ENCODE measurements at places on chromosomes 6 and 20. TPM values are rescaled to one million over a fixed set of nuclear protein-coding genes. Genes with fewer than 3 reads are reported as not detected.

GRCh38 chr6:158372574-158372973, 60.3 kb downstream of the TULP4 start:
- no peak for DNase-seq
- no peak overlapping the region for H3K4me3 ChIP-seq
- no peak overlapping the region for H3K27ac ChIP-seq
- no peaks in the 10 kb centered on the region for H3K36me3 ChIP-seq
- H3K27me3 ChIP-seq, result no peaks in the 10 kb centered on the region
- H3K4me1 ChIP-seq, result peaks cover 5% of the 10 kb centered on the region

- H3K4me3 ChIP-seq, result no peak overlapping the region
- no peak for DNase-seq
- H3K27ac ChIP-seq, result no peak overlapping the region
- H3K27me3 ChIP-seq, result no peaks in the 10 kb centered on the region
- no peaks in the 10 kb centered on the region for H3K4me1 ChIP-seq
These were observed 1193.4 kb upstream of the EYS start for GRCh38 chr6:66900133-66901083.

GRCh38 chr6:84428300-84428907, 201.0 kb upstream of the CEP162 start:
- DNase-seq, result peak; percentile 45
- H3K4me1 ChIP-seq, result no peaks in the 10 kb centered on the region
- H3K36me3 ChIP-seq, result no peaks in the 10 kb centered on the region
- H3K27me3 ChIP-seq, result peaks cover 7% of the 10 kb centered on the region

- no peak for DNase-seq
- H3K36me3 ChIP-seq, result no peaks in the 10 kb centered on the region
- H3K27me3 ChIP-seq, result no peaks in the 10 kb centered on the region
- H3K4me1 ChIP-seq, result peaks cover 6% of the 10 kb centered on the region
- H3K4me3 ChIP-seq, result no peak overlapping the region
- H3K27ac ChIP-seq, result no peak overlapping the region
These were observed 117.8 kb downstream of the IPCEF1 start for GRCh38 chr6:154238831-154239230.

- H3K27ac ChIP-seq, result no peak overlapping the region
- no peak for DNase-seq
- no peak overlapping the region for H3K4me3 ChIP-seq
- no peaks in the 10 kb centered on the region for H3K4me1 ChIP-seq
These were observed 105.8 kb downstream of the DLGAP4 start for GRCh38 chr20:36411861-36412454.

DNA sequence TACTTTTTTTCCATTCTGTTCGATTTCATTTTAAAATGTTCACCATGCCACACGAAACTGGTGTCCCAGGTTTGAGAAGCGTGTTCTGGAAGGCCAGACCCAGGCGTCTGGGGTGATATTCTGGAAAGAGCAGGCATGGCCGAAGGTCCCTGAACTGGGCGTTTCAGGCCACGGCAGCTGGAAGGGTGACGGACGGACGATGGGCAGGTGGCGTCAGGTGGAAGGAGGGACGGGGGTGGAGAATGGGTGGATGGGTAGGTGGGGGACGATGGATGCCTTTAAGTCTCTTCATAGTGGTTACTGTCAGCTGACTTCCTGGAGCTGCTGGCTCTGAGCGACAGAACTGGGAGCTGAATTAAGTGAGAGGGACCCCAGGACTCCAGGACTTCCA, 44.6 kb downstream of the CDH4 start:
- H3K4me1 ChIP-seq, result 0 out of 2 replicates have a peak, but pooled peaks cover 2% of the 10 kb centered on the region
- no peak for DNase-seq
- no peaks in the 10 kb centered on the region for H3K36me3 ChIP-seq
- no peak overlapping the region for H3K4me3 ChIP-seq
- H3K27me3 ChIP-seq, result no peaks in the 10 kb centered on the region

GRCh38 chr6:80921861-80922460, 815.5 kb downstream of the BCKDHB start:
- no peaks in the 10 kb centered on the region for H3K4me1 ChIP-seq
- H3K27ac ChIP-seq, result no peak overlapping the region
- no peaks in the 10 kb centered on the region for H3K36me3 ChIP-seq
- no peaks in the 10 kb centered on the region for H3K27me3 ChIP-seq

GRCh38 chr20:4063631-4064030, 48.3 kb upstream of the RNF24 start:
- DNase-seq, result peak; percentile 41
- H3K27me3 ChIP-seq, result no peaks in the 10 kb centered on the region
- peaks cover 31% of the 10 kb centered on the region for H3K4me1 ChIP-seq
- H3K36me3 ChIP-seq, result no peaks in the 10 kb centered on the region
- peak overlapping the region; percentile 84 for H3K27ac ChIP-seq

LPIN3 gene
- polyA plus RNA-seq, result 6.1 TPM

RPS21 gene
- 4,766 TPM for polyA plus RNA-seq

DNA sequence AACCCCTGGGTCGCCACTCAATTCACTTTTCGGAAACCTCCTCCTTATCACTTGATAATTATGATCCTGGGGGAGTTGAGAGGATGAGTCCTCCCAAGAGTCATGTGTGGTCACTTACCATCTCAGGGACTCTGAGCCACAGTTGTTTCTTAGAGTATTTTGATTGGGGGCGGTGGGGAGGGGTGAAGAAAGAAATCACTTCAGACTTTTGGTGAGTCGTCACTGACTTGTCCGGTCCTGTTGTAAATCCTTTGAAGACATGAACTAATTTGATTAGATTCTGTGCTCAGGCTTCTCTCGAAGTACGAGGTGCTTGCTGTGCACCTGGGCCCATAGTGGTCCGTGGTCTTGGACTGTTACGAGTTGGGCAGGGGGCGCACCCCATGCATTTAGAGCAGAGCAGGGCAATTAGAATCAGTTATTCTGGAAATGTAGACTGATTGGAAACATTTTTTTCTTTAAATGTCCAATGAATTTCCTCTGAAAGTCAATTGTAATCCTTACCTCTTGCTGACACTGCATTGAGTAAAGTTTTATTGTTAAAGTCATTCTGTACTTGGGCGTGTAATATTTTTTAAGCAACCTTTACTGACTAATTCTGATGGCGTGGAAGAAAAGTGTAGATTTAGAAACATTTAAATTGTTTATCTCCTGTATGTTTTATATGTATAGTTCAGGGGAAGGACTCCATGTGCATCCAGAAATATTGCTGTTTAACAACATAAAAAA, 173.4 kb downstream of the SLC16A10 start:
- no peaks in the 10 kb centered on the region for H3K36me3 ChIP-seq
- no peak overlapping the region for H3K27ac ChIP-seq
- peaks cover 11% of the 10 kb centered on the region for H3K4me1 ChIP-seq
- peak overlapping the region; percentile 3 for H3K4me3 ChIP-seq
- peak; percentile 53 for DNase-seq

DNA sequence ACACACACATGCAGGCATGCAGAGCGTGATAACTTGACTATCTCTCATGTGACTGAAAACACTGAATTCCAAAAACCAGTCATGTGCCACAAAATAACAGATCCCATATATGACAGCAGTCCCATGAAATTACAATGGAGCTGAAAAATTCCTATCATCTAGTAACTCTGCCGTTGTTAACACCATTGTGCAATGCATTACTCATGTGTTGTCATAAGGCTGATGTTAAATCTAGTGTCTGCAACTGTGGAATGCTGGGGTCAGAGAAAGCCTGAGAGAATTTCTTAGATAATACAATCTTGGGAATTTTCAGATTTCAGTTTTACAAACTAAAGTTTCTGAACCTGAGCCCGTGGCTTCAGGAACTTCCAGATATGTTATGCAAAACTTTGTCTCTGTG, 70.2 kb downstream of the LYRM4 start:
- H3K27ac ChIP-seq, result no peak overlapping the region
- no peaks in the 10 kb centered on the region for H3K36me3 ChIP-seq
- no peaks in the 10 kb centered on the region for H3K27me3 ChIP-seq
- DNase-seq, result peak; percentile 98

DNA sequence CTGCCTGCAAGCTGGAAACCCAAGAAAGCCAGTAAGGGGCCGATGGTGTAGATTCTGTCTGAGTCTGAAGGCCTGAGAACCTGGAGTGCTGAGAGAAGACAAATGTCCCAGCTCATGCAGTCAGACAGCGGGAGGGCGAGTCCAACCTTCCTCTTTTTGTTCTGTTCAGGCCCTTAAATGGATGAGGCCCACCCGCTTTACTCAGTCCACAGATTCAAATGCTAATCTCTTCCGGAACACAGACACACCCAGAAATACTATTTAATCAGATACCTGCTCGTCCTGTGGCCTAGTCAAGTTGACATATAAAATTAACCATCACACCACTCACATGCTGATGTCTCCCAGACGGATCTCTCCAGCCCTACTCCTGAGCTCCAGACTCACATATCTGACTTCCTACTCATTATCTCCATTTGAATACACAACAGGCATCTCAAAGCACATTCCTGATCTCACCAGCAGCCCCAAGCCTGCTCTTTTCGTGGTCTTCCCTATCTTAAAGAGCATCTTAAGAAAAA, 26.7 kb upstream of the SRC start:
- no peak overlapping the region for H3K27ac ChIP-seq
- H3K4me3 ChIP-seq, result no peak overlapping the region
- peaks cover 23% of the 10 kb centered on the region for H3K36me3 ChIP-seq
- peaks cover 17% of the 10 kb centered on the region for H3K4me1 ChIP-seq
- no peaks in the 10 kb centered on the region for H3K27me3 ChIP-seq

PNPLA1 gene
- not detected for polyA plus RNA-seq

HLA-DOA gene
- polyA plus RNA-seq, result not detected

GRCh38 chr6:129686941-129687627, 22.9 kb downstream of the ARHGAP18 start:
- peaks cover 24% of the 10 kb centered on the region for H3K4me1 ChIP-seq
- H3K36me3 ChIP-seq, result no peaks in the 10 kb centered on the region
- peak overlapping the region; percentile 22 for H3K27ac ChIP-seq
- peak; percentile 52 for DNase-seq
- H3K4me3 ChIP-seq, result no peak overlapping the region

- peaks cover under 1% of the 10 kb centered on the region for H3K27me3 ChIP-seq
- DNase-seq, result no peak
- H3K4me3 ChIP-seq, result no peak overlapping the region
These were observed 1.7 kb downstream of the APMAP start for GRCh38 chr20:24990810-24991252.

DEFB110 gene
- not detected for polyA plus RNA-seq

NINL gene
- polyA plus RNA-seq, result 10.4 TPM

DNA sequence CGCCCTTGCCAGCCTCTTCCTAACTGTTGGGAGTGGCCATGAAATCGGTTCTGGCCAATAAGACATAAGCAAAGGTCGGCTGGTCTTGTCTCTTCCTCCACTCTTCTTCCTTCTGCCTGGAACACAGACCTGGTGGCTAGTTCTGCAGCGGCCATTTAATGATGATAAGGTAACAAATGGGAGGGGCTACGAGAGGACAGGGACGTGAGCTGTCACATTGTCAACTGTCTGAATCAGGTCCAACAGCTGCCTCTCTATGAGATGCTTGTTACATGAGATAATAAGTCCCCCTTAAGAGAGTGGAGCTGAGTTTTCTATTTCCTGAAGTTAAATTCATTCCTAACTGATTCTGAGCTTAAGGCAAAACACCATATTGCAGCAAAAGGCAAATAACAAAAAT, 12.5 kb upstream of the TMEM242 start:
- H3K4me3 ChIP-seq, result no peak overlapping the region
- DNase-seq, result no peak
- H3K36me3 ChIP-seq, result no peaks in the 10 kb centered on the region
- no peaks in the 10 kb centered on the region for H3K4me1 ChIP-seq
- H3K27ac ChIP-seq, result no peak overlapping the region
- peaks cover 19% of the 10 kb centered on the region for H3K27me3 ChIP-seq

- DNase-seq, result peak; percentile 60
- no peak overlapping the region for H3K4me3 ChIP-seq
- peaks cover 6% of the 10 kb centered on the region for H3K4me1 ChIP-seq
- H3K27me3 ChIP-seq, result peaks cover 2% of the 10 kb centered on the region
These were observed 2.2 kb upstream of the SNPH start for GRCh38 chr20:1263853-1264252.

- no peak for DNase-seq
- H3K36me3 ChIP-seq, result 0 out of 2 replicates have a peak, but pooled peaks cover 1% of the 10 kb centered on the region
- no peak overlapping the region for H3K4me3 ChIP-seq
These were observed 13.3 kb downstream of the HLA-DPB1 start for GRCh38 chr6:33088931-33089620.

COL9A3 gene
- 1.4 TPM for polyA plus RNA-seq

RAB44 gene
- 0.03 TPM for polyA plus RNA-seq

ERMARD gene
- 25.4 TPM for polyA plus RNA-seq

GRCh38 chr6:75896526-75896925, 147.5 kb downstream of the MYO6 start:
- H3K4me1 ChIP-seq, result no peaks in the 10 kb centered on the region
- H3K27ac ChIP-seq, result no peak overlapping the region

CGA gene
- 0.17 TPM for polyA plus RNA-seq

- H3K4me3 ChIP-seq, result peak within 1 kb of the TSS; percentile 63
- no peak within 1 kb of the TSS for H3K27ac ChIP-seq
- H3K4me1 ChIP-seq, result peaks cover 5% of the 10 kb centered on the region
- H3K27me3 ChIP-seq, result peaks cover 5% of the 10 kb centered on the region
- H3K36me3 ChIP-seq, result peaks cover 2% of the 10 kb centered on the region
These were observed at the start of gene FNDC11 for GRCh38 chr20:63553933-63554290. Gene FNDC11 (plus strand): TSS chr20:63554159. CDS start chr20:63555664, 1,505 bp downstream.

- no peaks in the 10 kb centered on the region for H3K27me3 ChIP-seq
- no peak overlapping the region for H3K4me3 ChIP-seq
- DNase-seq, result no peak
- H3K36me3 ChIP-seq, result 0 out of 2 replicates have a peak, but pooled peaks cover 2% of the 10 kb centered on the region
These were observed 6.5 kb downstream of the GFOD1 start for GRCh38 chr6:13480631-13481501.

DNA sequence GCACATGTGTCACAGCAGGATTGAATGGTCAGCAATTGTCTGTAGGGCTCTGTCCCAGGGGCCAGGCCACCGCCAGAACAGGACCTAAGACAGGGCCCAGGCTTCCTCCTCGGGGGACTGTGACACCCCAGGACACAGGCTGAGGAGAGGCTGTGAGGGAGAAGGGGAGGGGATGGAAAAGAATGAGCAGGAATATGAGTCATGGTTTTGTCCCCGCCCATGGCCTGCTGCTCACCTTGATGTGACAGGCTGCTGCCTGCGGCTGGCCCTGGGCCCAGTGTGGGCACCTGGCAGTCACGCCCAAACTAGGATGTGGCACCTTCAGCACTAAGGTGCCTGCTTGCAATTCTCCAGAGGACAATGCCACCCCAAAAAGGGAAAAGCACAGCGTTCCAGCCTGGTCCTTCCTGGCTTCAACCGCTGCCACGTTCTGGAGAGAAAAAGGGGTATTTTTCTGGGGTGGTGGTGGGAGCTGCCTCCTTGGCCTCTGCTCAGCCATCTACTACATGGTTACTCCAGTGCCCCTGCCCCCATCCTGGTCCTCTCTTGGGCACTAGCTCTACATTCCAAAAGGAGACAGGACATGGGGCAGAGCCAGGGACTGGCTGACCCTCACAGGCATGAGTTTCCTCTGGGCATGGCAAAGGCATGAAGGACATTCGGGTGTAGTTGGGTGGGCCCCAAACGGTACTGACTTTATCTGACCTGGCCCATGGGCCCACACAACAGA, 93.4 kb downstream of the SLC22A23 start:
- H3K27me3 ChIP-seq, result peaks cover 34% of the 10 kb centered on the region
- no peak overlapping the region for H3K27ac ChIP-seq
- H3K4me1 ChIP-seq, result no peaks in the 10 kb centered on the region

MEI4 gene
- not detected for polyA plus RNA-seq

MOCS1 gene
- 5.5 TPM for polyA plus RNA-seq

- H3K27ac ChIP-seq, result no peak overlapping the region
- peaks cover 2% of the 10 kb centered on the region for H3K36me3 ChIP-seq
- no peak for DNase-seq
These were observed 40.4 kb downstream of the SCAF8 start for GRCh38 chr6:154773610-154774089.

REM1 gene
- polyA plus RNA-seq, result not detected

All from IMR-90 (cell line).